Kidney (tissue), 22 donors: ENCODE measurements at places on chromosomes 4 and X. TPM values are rescaled to one million over a fixed set of nuclear protein-coding genes. Genes with fewer than 3 reads are reported as not detected.

GRCh38 chrX:153879741-153880439 lies 6.1 kb downstream of the L1CAM start:
- no peaks in the 10 kb centered on the region for H3K36me3 ChIP-seq
- H3K27me3 ChIP-seq, result peaks cover 6% of the 10 kb centered on the region
- no peak overlapping the region for H3K4me3 ChIP-seq
- no peak overlapping the region for H3K27ac ChIP-seq

DNA sequence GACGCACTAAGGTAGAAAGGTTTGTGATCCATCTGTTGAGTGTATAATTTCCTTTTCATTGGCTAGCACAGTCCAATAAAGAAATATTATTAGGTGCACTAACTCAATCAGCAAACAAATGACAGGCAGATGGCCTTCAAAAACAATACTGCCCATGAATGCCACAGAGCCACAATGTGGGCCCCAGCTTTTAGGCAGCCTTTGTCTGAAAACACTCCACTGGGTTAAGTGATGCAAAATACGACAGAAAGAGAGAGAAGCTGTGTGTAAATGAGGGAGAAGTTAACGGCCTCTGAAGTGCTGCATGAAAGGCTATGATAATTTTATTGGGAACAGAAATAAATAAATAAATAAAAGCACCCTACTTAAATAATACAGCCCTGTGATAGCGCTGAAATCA lies 274.6 kb downstream of the NKX6-1 start:
- H3K27ac ChIP-seq, result no peak overlapping the region
- no peak overlapping the region for H3K4me3 ChIP-seq
- H3K4me1 ChIP-seq, result no peaks in the 10 kb centered on the region
- no peaks in the 10 kb centered on the region for H3K27me3 ChIP-seq
- no peak for DNase-seq

DNA sequence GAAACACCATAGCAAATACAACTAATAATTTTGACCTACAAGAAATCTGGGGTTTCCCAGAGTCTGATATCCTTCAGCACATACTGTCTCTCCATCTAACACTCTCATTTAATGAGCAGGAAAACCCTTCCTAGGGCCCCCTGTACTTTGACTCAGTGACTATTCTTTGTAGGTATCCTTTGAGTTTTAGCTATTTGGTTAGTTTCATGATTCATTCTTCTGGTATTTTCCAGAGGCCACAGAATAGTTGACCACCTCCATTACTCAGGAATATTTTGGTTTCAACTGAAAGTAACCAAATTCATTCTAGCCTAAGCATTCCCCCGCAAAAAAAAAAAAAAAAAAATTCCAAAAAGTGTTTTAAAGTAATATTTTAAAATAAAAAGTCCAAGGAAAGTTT lies 140.0 kb downstream of the IDS start:
- no peak overlapping the region for H3K27ac ChIP-seq
- H3K4me1 ChIP-seq, result no peaks in the 10 kb centered on the region

DNA sequence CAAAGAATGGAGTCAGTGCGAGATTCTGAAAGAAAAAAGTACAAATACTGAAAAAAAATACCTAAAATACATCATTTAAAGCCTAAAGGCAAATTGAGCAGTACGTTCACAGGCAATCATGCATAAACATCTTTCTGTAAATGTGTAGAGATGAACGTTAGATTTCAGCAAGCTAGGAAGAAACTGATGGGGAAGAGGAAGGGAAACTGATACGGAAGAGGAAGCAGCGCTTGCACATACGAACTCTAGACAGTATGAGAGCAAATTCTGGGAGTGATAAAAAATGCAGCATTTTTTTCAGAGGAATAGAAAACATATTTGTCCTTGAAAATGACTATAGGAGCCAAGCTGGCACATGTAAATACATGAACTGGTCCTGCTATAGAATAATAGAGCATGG lies 9.4 kb downstream of the ANKRD50 start:
- H3K4me1 ChIP-seq, result no peaks in the 10 kb centered on the region
- H3K36me3 ChIP-seq, result no peaks in the 10 kb centered on the region
- no peak for DNase-seq
- H3K4me3 ChIP-seq, result no peak overlapping the region
- H3K27ac ChIP-seq, result no peak overlapping the region

GRCh38 chr4:152168987-152169616 lies 366.8 kb downstream of the FBXW7 start:
- no peak for DNase-seq
- no peak overlapping the region for H3K4me3 ChIP-seq
- no peaks in the 10 kb centered on the region for H3K27me3 ChIP-seq
- H3K36me3 ChIP-seq, result no peaks in the 10 kb centered on the region
- no peaks in the 10 kb centered on the region for H3K4me1 ChIP-seq
- H3K27ac ChIP-seq, result no peak overlapping the region

DNA sequence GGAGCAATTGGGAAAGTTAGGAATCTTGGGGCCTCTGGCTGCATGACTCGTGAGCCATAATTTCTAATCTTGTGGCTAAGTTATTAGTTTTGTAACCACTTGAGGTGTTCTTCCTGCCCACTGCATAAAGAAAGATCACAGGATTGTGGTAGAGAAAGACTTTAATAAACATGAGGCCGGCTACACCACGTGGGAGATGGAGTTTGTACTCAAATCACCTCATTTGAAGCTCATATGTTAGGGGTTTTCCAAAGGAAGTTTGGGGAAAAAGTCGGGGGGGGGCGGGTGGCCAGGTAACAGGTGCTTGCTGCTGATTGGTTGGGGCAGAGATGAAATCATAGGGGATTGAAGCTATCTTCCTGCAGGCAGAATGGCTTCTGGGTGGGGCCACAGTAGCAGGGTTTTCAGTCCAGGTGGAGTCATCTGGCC lies 287.8 kb downstream of the ZNF674 start:
- H3K27ac ChIP-seq, result no peak overlapping the region
- H3K4me3 ChIP-seq, result no peak overlapping the region
- no peaks in the 10 kb centered on the region for H3K4me1 ChIP-seq
- no peaks in the 10 kb centered on the region for H3K27me3 ChIP-seq

DNA sequence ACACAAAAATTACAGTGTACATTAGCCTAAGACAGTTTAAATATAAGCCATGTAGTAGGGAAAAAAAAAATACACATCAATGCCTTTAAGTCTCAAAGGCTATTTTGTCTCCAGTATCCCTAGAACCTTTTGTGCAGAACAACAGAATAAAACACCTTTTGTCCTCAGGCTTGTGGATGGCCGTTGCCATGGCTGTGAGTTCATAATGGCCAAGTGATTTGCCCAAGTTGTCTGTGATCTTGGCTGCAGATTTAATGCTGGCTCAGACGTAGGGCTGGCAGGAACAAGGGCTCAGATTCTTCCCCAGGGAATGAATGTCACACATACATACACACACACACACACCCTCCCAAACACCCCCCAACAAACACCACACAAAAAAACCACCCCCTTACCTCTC lies 25.3 kb downstream of the GPM6B start:
- no peaks in the 10 kb centered on the region for H3K4me1 ChIP-seq
- H3K27me3 ChIP-seq, result peaks cover 3% of the 10 kb centered on the region
- H3K27ac ChIP-seq, result no peak overlapping the region
- H3K4me3 ChIP-seq, result no peak overlapping the region
- no peak for DNase-seq

CXCL6 gene
- 8.2 TPM for total RNA-seq

TMPRSS11F gene
- total RNA-seq, result not detected

RAB39B gene
- total RNA-seq, result 1.2 TPM

MED14 gene
- 53.7 TPM for total RNA-seq

PPP4R3C gene
- not detected for total RNA-seq

TCEAL7 gene
- total RNA-seq, result 2.6 TPM
